ENCODE measurements at places on chromosomes 7 and 10.

DNA sequence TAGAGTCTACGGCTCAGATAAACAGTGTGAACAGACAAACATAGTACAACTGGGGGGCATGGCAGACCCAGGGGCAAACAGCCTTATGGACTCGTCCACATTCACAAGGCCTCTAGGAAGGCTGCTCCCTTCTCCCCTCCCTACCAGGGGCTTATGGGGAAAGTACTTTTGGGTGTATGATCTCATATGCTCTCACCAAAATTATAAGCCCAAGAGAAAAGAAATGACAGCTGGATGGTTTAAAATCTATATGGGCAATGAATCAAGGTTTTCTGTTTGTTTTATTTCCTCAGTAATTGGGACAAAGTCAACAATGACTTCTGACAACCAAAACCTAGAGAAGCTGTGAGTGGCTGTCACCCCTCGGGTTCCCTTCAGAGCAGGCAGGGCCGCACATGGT lies 144.4 kb downstream of the PKD1L1 start:
- DNase-seq = no peak

- DNase-seq = no peak
Measured at GRCh38 chr7:4109481-4110110, 572.5 kb upstream of the FOXK1 start.

GRCh38 chr7:21767300-21767900 lies 178.3 kb downstream of the CDCA7L start:
- DNase-seq = no peak

DNA sequence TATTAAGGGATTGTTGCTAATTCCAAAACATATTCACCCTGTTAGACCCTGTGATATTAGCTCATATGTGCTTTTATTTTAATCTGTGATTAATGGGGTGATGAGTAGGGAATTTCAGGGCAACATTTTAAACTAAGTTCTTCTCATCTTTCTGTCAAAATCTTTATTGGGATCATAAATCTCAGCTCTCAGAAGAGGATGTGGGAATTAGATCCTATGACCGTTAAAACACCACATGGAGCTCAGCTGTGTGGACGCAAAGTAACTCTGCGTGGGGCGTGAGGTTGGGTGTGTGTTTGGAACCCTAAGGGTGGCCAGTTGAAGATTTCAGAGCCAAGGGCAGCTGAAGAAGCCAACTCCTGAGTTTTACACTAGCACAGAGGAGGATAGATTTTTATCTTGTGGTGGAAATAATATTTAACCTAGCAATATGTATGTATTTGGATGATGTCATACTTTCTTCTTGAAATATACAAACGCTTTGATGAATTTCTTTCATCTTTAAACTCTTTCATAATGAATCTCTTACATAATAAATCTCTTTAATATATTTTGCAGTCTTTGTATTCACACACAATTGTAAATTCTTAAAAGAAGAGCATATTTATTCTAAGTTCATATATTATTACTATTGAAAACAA lies 64.4 kb downstream of the EPDR1 start:
- no peak for DNase-seq

DNA sequence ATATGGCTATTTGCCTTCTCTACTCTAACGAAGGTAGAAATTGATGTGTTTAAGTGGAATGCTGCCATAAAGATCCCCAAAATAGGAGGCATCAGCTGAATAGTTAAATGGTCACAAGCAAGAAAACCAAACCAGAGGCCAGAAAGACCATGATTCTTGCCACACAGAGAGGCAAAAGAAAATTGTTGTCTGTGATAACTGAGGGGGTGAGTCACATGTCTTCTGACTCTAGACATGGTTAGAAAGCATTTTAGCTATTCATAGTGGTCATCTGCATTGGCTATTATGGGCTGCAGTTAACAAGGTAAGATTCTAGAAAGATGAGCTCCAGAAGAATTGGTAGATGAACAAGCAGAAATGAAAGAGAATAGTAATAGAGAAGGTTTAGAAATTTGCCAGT lies 361.4 kb upstream of the NPSR1 start:
- no peak for DNase-seq

DNA sequence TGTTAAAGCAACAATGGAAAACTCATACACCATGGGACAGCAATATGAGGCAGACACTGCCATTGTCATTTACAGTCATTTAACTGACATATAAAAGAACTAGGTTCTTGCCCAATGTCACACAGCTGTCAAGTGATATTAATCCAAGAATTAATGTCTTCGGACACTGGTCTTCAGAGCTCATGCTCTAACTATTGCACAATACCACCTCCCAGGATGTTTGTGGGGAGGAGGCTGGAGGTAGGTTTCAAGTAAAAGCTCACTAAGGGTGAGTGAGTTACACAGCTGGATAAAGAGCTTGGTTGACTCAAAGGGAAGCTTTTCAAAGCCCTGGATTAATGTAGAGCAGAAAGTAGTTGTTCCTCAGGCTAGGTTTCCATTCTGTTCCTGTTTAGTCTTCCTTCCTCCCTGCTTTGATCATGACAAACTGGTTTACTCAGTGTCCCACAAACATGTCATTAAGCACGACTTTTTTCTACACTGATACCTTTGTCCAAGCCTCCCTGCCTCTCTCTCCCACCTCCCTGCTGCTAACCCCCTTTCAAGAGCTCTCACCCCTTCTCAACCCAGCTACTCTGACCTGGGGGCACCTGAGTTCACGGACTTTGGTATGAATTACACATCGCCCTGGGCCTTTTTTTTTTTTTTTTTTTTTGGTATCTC lies 987 bp upstream of the EXOC6 start:
- no peak for DNase-seq

GRCh38 chr7:38373155-38373554 lies 99.7 kb upstream of the TARP start:
- DNase-seq = no peak

DNA sequence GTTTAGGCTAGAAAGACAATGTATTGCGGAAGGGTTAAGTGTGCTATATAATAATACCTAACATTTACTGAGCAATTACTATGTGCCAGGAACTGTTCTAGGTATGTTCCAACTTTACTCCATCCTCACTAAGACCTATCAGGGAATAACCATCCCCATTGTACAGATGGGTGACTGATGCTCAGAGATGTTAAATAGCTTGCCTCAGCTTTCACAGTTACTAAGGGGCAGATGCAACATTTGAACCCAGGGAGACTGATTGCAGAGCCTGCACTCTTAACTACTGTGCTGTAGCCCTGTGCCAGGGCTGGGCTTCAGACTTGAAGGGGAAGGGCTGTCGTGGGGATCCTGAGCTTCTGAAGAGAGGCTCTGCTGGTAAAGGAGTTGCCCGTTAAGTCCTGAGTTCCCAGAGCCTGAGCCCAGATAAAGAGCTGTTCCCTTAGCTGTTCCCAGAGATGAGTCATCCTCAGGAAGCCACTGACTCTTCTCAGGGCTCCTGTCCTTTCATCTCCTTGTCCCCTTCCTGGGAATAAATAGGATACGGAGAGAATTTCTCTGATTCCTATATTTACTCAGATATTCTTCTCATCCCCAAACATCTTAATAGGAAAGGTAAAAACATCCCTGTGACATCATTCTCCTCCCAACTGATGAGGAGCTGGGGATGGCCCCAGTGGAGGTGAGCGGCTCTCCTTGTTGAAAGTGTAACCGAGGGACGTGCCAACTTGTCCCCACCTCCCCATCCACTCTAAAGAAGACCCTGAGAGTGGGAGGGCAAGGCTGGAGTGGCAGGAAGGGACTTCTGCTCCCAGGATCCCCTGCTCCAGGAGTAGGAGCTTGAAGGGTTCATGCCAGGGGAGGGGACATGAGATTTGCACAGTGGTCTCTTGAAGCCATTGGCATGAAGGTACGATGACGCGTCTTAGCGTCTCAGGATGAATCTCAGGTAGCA lies 28.0 kb upstream of the HABP2 start:
- DNase-seq = no peak

- DNase-seq = no peak
Measured at GRCh38 chr10:112819231-112819630, 130.8 kb upstream of the TCF7L2 start.

GRCh38 chr10:120988751-120989150 lies 137.6 kb downstream of the WDR11 start:
- DNase-seq = no peak

- no peak for DNase-seq
Measured at GRCh38 chr7:147519062-147519461, 1071.5 kb upstream of the C7orf33 start.

- no peak for DNase-seq
Measured at GRCh38 chr7:94513565-94513860, 3.9 kb downstream of the CASD1 start.

- DNase-seq = no peak
Measured at GRCh38 chr7:117963264-117964197, 90.3 kb upstream of the CTTNBP2 start.

- DNase-seq = no peak
Measured at GRCh38 chr10:58240531-58240930, 27.2 kb downstream of the IPMK start.

All from nucleus accumbens (tissue), 56 donors.